NCI-H1930 (cell line): ENCODE measurements at places on chromosomes 2 and 18.

DNA sequence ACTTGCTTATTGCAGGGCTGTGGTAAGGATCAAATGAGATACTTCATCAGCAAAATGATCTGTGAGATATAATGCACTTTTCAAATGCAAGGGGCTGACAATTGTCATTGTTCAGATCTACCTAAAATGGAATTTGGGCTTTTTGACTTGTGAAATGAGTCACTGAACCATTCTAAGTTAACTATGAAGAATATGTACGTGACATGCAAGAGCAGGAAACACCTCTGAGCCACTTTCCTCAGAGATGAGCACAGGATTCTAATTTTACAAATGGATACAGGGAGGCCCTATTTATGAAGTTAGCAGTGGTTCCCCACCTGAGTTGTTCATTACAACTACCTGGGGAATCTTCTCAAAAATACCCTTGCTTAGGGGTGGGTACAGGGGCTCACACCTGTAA lies 26.7 kb downstream of the CTLA4 start:
- DNase-seq, result no peak

DNA sequence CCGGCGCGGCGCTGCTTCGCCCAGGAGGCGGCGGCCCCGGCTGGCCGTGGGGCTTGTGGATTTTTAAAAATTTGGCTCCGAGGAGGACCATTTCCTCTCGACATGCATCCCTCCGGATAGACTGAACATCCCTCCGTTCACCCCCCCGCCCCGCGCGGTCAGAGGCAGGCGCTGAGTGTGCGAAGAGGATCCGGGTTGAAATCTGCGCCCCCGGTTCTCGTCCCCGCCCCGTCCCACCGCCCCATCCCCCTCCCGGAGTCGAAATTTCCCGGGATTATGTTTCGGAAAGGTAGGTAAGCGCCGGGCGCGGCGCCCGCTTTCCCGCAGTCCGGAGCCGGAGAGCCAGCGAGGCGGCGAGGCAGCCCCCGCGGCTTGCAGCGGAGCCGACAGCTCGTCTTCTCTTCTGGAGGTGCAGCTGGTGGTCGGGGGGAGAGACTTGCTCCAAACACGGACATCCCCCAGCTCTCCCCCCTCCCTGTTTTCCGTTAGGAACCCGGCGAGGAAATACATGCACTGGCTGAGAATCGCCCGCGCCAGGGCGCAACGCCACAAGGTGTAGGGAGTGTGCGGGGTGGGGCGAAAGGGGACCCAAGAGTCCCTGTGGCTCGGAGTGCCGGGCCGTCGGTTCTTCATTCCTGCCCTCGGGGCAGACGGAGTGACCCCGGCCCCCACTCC lies at the start of gene PRKCE:
PRKCE (plus strand) TSS at position 261 of the 675 bp plus-strand sequence.
- DNase-seq, result no peak

DNA sequence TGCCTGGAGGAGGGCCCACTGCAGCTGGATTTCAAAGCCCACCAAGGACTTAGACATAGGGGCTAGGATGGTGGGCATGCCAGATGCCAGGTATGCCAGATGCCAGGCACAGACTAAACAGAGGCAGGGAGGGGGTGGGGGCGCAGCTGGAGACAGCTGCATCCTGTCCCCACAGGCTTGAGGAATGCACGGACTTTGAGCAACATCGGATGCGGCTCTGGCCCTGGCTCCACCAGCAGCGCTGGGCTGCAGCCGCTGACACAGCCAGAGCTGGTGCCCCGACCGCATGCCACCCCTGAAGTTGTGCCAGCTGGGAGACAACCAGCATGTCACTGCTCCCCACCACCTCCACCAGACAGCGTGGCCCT lies 39.5 kb downstream of the AQP12A start:
- DNase-seq, result no peak

- DNase-seq, result no peak
Observed at GRCh38 chr2:193251909-193252308, 1057.2 kb upstream of the TMEFF2 start.

DNA sequence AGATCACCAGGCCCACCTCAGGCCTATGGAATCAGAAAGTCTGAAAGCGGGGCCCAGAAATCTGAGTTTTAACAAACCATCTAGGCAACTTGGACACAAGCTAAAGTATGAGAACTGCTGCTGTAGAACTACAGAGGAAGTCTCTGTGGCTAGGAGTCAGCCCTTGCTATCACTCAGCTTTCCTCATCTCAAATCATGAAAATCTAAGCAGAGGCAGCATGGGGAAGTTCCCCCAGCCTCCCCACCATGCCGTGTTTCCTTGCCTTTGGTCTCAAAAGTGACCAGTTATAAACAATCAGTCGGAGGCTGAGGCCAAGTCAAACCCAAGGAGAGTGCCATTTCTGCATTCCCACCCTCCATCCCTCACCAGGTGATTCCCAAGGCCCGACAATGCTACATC lies 404.7 kb downstream of the BCL11A start:
- DNase-seq, result no peak

- DNase-seq, result no peak
Observed at GRCh38 chr18:60675801-60676200, 303.2 kb upstream of the MC4R start.

DNA sequence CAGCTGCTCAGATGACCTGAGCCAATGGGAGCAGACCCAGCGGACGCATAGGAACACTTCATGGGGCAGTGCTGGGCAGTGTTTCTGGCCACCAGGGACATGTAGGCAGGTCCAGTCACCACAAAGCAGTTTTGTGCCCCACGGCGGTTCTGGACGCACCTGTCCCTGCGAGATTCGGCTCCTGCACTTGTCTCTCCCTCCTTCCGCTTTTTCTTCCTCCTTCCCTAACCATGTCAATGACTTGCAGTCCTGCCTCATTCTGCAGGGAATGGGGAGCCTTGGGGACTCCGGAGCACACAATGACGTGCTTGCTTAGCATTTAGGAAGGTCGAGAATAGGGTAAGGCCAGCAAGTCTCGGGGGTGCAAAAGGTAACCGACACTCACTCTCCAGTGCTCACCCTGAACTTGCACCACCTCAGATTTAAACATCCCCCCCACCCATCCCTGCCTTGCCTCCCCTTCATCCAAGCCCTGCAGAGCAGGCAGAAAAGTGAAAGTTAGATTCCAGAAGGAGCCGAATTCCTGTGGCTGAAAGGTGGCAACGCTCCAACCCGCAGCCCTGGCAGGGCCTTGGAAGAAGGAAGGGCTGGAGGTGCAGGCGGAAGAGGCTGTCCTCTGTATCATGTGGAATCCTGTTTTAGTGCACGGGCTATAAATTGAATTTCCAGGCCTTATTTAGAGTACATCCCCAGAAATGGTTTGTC lies 40.5 kb upstream of the ATG16L1 start:
- no peak for DNase-seq

DNA sequence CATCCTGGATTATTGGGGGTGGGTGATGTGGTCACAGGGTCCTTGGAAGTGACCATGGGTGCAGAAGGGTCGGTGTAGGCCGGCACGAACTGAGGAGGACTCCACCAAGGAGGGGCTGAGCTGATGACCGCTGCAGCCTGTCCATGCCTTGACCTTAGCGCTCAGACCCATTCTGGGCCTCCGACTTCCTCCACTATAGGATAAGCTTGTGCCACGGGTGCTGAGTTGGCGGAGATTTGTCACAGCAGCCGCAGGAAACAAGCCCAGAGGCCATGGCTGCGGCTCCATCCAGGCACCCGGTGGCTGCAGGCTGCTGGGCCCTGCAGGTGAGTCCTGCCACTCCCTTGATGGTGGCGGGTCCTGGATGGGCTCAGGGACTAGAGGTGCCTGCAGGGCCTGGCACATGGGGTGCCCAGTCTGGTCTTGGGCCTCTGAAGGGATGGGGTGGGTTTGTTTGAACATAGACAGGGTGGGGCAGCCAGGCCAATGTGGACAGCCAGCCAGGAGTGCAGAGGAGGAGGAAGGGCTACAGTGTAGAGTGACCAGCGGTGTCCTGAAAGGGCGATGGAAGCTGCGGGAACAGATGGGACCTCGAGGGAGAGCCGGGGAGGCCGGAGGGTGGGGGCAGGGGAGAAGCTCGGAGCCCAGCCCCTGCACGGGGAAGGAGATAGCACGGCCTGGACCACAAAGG lies 84.8 kb downstream of the SEPTIN10 start:
- no peak for DNase-seq

DNA sequence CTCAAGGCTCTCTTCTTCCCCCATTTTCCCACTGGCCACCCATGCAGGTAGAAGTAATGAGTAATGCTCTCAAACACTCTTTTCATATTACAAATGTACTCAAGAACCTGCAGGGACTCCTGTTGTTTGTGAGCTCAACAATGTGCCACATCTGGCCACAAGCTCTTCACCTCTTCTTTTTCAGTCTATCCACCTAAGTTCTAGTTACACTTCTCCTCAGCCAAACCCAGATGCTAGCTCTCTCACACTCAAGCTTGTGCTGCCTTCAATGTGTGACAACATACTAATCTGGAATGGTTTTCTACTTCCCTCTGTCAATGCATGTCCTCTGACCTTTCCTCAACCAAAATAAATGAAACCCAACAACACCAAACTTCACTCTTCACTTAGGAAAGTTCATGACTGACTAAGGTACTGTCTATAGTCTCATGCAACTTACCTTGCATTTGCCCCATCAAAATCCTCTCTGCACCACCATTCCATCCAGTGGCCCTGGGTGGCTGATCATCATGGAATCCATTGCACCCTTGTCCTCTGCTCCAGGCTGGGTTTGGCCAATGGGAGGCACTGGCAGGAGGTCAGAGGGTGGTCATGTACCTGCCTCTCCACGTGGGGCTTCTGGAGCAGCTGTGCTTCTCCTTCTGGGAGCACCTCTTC lies 5.3 kb upstream of the IL18R1 start:
- DNase-seq, result no peak

DNA sequence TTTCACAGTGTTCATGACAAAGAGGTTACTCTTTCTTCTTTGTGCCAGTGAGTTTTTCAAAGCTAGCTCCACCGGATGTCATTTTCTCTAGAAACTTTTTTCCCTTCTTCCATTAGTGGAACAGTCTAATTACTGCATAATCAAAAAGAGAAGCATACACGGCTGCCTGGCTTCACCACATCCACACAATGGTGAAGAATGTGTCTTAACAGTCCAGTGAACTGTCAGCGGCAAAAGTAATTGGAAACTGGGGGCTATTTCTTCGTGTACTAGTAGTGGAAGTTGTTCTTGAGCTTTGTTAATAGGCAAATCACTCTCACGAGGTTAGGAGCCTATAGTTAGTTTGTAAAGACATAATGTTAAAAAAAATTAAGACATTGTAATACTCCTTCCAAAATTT lies 32.9 kb upstream of the PIK3C3 start:
- no peak for DNase-seq

DNA sequence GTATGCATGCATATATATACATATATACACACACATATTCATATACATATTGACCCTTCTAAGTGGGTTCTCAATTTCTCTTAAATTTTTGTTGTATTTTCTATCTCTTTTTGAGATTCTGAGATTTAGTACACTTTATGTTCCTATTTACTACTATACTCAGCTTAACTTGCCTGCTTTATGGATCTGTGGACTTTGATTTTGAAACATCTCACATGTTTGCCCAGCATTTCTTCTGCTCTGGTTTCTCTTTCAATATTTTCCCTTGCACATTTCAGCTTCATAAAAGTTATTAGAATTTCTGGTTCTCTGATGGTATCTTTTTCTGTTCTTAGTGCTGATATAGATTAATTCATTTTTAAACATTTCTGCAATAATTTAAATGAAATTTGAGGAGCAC lies 380.6 kb downstream of the SPAG16 start:
- DNase-seq, result no peak

- DNase-seq, result no peak
Observed at GRCh38 chr18:55699233-55699765, 111.3 kb upstream of the TCF4 start.

- DNase-seq, result no peak
Observed at GRCh38 chr2:144156736-144157640, 362.9 kb downstream of the ZEB2 start.

- no peak for DNase-seq
Observed at GRCh38 chr2:185393091-185393490, 345.5 kb upstream of the FSIP2 start.

GRCh38 chr2:215850380-215850779 lies 163.0 kb downstream of the MREG start:
- DNase-seq, result no peak
